ENCODE measurements at places on chromosomes 16 and 17.

DNA sequence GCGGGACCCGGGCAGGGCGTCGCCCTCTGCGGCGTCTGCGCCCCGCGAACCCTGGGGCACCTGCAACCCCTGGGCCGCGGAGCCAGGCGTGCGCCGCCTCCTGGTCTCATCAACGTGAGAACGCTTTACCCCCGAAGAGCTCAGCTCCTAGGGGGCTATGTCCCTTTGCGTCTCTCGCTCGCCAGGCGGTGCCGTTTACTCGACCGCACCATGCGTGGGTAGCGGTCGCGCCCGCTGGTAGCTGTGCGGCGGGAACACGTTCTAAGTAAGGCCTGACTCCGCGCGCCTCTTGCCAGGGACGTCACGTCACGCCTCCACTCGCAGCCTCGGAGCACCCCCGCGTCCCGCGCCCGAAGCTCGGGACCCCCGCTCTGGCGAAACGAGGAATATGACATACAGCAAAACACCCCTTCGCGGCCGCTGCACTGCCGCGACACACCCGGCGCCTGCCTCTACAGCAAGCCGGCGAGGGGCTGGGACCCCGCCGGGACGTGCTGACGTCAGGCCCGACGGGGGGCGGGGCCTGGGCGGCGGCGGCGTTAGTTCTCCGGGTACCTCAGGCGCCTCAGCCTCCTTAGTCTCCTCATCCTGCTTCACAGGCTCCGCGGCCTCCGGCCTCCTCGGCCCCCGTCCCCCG lies at the start of gene RAB11FIP3:
TSS of gene RAB11FIP3 (plus strand) at position 568 of the 637 bp plus-strand sequence. CDS start 358 bp downstream, outside the sequence.
- peak; percentile 41 for DNase-seq

DNA sequence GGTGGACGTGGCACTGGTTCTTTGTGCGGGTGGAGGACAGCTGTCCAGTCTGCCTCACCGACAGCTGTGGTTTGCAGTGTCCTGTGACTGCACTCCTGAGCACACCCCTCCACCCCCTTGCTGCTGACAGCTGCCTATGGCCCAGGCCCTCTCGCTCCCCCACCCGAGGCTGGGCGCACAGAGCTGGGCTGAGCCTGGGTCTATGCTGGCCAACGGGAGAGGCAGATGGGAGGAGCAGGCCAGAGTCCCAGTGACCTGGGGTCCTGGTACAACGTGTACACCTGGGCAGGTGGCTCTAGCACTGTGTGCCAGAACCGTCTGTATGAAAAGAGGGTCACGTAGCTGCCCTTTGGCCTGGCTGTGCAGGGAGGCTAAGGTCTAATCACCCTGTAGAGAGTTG lies 30.5 kb downstream of the BAIAP2 start:
- no peak for DNase-seq

DNA sequence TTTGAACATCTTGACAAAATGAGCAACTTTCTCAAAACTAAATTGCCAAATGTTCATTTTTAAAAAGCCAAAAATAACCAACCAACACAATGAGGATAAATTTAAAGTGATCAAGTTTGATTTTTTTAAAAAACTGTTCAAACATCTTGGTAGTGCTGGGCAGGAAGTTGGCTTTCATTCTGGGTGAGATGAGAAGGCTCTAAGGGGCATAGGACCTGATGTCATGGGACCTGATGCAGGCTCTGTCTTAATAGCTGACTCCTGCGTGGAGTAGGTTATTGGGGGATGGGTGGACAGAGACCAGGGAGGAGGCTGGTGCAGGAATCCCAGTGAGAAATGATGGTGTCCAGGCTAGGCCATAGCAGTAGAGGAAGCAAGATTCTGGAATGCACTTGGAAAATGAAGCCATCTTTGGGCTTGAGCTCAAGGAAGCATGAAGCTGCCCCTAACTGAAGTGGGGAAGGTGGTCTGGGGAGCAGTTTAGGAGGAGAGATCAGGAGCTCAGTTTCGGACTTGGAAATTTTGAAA lies 20.4 kb downstream of the NLRC5 start:
- no peak for DNase-seq

DNA sequence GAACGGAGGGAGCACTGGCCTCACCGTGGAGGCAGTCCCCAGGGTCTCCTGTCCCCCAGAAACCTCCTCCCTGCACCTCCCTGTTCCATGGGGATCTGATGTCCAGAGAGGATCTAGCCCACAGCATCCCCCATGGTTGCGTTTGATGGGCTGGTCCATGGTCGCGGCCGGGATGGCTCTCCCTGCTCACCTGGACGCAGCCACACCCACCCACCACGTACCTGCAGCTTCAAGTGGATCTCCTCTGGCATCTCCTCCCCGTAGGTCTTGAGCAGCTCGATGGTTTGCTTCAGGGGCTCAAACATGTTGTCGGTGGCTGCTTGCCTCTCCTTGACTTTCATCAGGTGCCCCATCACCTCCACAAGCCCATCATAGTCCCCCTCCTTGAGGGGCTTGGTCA lies 47.9 kb downstream of the DNAH17 start:
- no peak for DNase-seq

GRCh38 chr16:79571903-79572535 lies 28.5 kb downstream of the MAF start:
- DNase-seq: no peak

DNA sequence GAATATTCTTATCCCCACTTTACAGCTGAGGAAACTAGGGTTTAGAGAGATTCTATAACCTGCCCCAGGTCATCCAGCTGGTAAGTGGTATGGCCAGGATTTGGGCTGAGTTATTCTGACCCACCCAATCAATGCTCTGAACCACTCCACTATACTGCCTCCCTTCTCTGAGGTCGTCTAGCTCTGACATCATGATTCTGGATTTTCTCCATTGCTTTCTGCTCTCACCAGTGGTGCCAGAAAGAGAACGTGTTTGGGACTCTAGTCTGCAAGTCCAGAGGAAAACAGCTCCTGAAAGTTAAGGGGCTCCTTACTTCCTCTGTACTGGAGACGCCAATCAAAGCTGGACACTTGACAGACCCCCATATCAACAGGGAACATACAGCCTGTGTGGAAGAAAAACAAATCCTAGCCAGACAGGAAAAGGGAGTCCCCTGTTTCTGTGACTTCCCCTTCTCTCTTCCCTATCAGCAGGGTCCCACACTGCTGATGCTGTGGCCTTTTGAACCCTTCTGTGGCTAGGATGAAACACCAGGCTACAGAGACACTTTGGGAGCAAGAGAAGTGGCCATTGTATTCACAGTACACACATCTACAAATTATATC lies 6.0 kb upstream of the EZH1 start:
- no peak for DNase-seq

DNA sequence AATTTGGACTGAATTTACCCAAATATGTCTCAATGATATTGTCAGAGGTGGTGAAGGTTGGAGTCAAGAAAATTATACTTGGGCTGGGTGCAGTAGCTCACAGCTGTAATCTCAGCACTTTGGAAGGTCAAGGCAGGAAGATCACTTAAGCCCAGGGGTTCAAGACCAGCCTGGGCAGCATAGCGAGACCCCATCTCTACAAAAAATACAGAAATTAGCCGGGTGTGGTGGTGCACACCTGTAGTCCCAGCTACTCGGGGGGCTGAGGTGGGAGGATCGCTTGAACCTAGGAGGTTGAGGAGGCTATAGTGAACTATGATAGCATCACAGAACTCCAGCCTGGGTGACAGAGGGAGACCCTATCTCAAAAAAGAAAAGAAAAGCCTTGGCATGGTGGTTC lies 40.9 kb downstream of the LAT start:
- DNase-seq: no peak

GRCh38 chr16:57236022-57236350 lies 9.1 kb upstream of the ARL2BP start:
- DNase-seq: no peak

DNA sequence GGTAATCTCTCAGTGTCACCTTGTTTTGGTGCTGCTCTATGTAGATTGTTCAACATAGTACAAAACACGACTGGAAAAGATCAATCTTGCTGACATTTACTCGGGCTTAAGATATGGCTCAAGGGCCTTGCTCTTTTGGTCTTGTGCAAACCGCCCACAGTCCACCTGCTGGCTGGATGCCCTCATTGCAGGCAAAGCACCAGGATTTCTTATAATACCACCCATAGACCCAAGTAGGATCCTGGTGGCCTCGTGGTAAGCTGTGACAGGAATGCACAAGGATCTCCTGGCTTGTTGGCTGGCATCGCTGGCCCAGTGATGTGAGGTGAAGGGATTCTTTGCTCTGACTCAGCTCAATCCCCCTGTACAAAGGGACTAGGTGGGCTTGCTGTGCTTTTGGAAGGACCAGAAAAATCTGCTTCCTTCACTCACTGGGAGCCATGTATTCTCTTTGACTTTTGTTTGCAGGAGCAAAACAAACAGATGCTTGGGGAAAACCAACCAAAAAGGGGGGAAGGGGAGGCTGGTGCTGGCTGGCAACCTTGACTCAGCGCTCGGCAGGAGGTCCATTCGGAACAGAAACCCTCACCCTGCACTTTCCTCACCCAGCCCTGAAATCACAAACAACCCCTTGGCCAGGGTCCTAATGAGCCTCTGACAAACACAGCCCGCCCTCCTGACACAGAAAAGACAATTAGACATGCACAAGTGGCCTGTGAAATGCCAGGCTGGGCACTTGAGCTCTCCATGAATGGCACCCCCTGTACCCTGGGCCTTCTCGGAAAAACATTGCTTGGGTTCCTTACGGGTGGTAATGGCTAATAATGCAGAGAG lies 36.6 kb upstream of the MED9 start:
- DNase-seq: peak; percentile 29

GRCh38 chr16:58656899-58657298 lies 27.3 kb upstream of the CNOT1 start:
- DNase-seq: no peak

DNA sequence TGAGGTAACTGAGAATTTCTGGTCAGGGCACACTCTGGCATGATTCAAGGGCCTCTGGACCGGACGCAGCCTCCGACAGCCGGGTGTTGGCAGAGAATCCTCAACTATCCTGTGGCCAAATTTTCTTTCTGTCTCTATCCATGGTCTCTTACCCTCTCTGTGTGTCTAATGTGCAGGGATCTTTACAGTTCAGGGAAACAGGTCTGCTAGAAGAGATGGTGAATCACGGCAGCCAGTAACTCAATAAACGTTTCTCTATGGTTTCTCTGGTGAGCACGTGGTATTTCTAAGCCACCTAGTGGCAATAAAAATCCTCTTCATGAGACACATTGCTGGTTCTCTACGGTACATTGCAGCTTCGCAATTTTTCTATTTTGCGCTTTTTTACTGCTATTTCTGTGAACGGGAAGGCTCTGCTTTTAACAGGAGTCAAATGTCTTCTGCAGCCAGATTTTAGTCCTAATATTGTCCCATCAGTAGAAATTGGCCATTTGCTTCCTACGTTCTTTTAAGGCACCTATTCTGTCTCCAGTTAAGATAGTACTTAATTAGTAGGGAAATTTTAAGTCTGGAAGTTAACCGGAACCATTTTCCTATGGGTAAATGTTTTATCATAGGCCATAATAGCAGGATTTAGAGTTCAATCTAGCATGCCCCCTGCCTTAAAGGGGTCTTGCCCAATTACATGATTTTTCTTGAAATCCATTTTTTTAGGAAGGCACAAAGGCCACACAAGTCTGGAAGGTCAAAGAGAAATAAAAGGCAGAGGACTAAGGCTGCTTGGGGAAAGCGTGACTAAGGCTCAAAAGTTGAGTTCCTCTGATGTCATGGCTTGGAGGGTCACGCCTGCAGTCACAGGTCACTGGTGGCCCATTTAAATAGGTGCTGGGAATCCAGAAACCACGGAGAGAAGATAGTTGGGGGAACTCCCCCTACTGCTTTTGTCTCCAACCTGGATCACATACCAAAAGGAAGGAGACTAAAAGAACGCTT lies 31.5 kb downstream of the QPRT start:
- peak; percentile 21 for DNase-seq

DNA sequence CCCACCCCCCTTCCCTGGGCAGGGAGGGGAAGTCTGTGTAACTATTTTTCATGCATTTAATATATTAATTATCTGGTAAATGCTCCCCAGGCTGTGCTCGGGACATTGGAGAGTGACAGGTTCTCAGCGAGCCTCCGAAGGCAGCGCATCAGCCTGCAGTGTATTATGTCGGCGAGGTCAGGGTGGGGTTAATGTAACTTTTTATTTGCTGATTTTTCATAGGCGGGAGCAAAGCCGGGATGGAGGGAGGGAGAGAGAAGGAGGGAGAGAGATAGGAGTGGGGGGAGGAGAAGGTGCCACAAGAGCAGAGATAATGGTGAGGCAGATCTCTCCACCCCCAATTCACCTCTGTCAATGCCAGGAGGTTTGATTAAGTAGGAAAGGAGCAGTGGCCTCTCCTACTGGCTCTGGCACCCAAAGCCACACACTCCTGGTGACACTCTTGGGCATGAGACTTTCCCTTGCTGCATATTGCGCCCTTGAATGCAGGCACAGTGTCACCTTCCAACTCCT lies 104.0 kb downstream of the MRM1 start:
- DNase-seq: no peak

DNA sequence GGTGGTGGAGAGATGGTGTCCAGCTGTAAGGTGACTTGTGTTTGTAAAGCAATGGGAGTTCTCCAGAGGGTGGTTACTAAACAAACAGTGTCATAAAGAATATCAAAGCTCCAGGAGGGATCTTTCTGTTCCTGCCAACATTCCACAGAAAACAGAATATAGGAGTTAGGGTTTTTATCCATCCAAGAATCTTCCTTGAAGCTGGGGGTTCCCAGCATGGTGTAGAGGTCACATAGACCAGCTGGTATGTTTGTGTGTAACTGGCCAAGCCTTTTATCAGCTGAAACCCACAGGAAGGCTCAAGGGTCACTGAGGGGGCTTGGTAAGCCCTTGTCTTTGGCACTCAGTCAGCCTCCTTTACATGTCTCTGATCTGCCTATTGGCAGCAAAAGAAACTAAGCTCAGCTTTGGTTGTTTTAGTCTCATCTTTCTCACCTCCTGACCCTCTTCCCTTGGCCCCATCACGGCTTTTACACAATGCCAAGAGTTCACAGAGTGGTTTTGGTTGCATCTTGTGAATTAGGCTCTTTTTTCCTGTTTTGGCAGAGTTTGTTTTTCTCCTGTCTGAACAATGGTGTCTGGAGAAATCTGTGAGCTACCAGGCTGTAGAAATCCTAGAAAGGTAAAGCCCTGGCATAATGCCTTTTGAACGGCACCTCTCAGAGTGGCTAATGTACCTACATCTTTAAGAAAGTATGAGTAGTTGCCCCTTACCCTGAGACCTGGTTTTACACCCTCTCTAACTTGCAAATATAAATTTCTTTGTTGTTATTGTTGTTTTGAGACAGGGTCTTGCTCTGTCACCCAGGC lies 4.6 kb downstream of the CNTD1 start:
- no peak for DNase-seq

- no peak for DNase-seq
Observed at GRCh38 chr16:51565184-51565583, 414.1 kb upstream of the SALL1 start.
